HCT116 (cell line): ENCODE measurements at places on chromosomes 7 and 10.

DNA sequence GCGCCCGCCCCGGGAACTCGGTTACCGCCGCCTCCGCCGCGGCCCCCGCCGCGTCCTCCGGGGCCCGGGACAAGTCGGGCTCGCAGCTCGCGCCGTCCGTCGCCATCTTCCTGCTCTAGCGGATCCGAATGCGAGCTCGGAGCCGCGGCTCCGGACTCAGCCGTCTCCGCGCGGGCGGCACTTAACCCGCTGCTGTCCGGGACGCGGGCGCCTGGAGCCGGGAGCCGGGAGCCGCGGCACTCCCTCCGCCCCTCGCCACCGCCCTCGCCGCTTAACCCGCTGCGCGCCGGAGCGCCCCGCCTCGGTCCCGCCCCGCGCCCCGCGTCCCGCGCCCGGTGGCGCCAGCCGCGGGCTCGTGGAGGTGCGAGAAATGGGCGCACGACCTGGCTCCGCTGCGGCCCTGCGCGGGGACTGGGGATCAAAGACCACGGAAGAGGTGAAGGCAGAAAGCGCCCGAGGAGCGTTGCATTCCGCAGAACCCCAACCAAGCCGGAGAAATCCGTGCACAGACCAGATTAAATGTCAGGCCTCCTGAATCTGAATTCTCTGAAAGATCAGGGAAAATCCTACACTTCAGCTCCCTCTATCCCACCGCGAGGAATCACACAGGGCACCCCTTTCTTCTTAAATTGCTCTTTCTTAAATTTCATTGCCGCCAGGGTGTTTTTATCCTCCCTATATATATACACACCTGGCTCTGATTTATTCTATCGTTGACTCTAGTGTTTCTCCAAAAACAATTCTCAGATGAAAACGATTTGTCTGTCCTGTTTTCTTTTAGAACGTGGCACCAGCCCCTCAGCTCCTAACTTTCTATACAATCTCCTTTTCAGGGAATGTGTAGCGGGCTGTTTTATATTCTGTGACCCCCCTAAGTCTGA lies at the start of gene CTTNBP2:
Gene CTTNBP2 (minus strand): TSS at position 132 of the 881 bp plus-strand sequence. CDS start 26 bp downstream, at position 106.
- DNase-seq, result peak; percentile 6

DNA sequence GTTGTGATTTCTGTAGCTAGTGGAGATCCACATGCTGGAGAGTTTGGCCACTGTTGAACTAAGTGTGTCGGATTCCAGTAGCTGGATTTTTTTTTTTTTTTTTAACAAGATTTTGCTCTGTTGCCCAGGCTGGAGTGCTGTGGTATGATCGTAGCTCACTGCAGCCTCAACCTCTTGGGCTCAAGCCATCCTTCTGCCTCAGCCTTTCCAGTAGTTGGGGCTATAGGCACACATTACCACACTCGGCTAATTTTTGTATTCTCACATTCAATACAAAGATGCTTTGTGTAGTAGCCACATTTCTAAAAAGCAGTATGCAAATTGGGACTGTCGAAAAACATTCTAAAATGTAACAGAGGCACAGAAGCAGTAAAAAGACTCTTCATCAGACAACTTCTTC lies 63.5 kb downstream of the RABGEF1 start:
- no peak for DNase-seq

GRCh38 chr7:129889133-129889844 lies 63.5 kb downstream of the UBE2H start:
- DNase-seq, result no peak

DNA sequence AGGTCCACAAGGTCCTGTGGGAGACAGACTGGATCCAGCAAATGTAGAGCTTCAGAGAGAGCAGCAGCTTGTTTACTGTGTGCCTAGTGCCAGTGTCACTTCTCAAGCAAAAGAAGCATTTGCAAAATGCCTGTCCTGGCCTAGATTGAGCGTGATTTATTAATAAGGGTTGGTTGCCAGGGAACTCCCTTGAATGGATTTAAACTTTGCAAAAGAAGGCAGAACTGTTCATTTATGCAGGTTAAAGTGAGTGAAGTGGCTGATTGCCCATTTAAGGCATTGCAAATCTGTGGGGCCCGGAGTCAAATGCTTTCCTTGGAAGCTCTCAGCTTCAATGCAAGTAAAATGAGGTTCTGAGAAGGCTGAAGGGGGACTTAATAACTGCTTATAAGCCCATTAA lies 71.3 kb downstream of the CDHR3 start:
- DNase-seq, result no peak

DNA sequence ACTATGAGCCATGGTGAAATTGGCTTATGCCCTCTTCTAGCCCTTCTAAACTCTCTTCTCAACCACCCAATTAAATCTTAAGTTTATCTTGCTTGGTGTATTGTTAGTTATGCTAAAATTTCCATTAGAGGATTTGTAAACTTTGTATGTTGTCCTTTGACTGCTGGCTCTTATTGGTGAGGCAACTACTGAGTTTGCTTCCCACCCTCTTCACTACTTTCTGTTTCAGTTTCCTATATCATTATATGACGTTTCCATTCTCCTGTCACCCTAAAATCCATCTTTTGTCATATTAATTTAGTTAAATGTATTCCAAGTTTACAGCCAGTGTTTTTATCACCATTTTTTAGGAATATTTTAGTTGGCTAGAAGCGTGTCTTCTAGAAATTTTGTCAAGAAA lies 80.9 kb upstream of the VWC2 start:
- DNase-seq, result no peak

GRCh38 chr10:30722956-30723620 lies 93.5 kb upstream of the LYZL2 start:
- DNase-seq, result no peak

GRCh38 chr10:5595994-5596471 lies 70.4 kb downstream of the ASB13 start:
- peak; percentile 21 for DNase-seq

- DNase-seq, result no peak
These were observed 264.2 kb upstream of the SLC26A5 start for GRCh38 chr7:103710247-103710646.

DNA sequence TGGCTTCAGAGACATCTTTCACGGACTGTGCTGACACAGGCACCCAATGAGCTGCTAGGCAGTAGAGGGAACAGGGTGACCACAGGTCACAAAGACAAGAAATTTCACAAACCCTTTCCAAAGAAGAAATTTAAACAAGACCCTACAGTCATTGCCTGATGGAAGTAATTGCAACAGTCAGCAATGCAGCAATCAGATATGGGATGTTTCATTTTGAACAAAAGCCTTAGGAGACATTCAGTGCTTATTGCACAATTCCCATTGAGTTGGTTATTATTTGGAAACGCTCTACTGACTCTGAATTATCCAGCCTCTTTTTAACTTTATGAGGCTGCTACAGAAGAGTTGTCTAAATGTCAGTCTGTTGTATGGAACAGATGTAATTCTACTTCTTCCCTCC lies 85.5 kb downstream of the ETV1 start:
- no peak for DNase-seq

- no peak for DNase-seq
These were observed 9.7 kb downstream of the PRLHR start for GRCh38 chr10:118585794-118586193.

GRCh38 chr10:436013-436697 lies 253.3 kb downstream of the DIP2C start:
- DNase-seq, result peak; percentile 78

DNA sequence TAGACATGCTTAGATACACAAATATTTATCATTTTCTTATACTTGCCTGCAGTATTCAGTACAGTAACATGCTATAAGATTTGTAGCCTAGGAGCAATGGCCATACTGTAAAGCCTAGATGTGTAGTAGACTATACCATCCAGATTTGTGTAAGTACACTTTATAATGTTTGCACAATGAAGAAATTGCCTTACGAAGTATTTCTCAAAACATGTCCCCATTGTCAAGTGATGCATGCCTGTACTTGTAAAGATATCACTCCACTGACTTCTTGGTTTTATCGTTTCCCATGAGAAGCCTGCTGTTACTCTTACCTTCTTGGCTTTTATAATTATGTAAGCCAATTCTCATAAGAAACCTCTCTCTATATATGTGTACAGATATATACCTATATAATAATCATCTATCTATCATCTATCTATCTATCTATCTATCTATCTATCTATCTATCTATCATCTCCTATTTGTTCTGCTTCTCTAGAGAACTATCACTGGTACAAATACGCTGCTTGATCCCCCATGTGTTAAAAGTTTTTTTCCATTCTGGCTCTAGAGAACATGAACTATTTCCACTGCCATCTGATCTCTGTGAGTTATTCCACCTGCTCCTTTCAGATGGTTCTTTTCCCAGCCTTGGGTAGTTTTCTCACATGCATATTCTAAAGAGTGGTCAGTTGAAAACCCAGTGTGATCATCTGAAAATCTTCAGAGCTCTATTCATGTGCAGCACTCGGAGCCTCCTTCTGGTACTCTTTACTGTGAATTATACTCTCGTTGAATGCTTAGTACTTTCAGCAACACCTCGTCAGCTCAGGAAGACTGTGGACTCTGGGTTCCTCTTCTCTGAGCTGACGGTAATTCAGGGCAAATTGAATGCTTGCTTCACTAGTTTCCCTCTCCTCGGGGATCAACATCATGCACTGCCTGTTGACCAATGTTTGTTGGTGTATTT lies 14.5 kb upstream of the VCL start:
- DNase-seq, result no peak

- no peak for DNase-seq
These were observed 44.9 kb upstream of the MYL10 start for GRCh38 chr7:101673951-101674350.

GRCh38 chr10:1540144-1540543 lies 197.2 kb downstream of the ADARB2 start:
- DNase-seq, result no peak

DNA sequence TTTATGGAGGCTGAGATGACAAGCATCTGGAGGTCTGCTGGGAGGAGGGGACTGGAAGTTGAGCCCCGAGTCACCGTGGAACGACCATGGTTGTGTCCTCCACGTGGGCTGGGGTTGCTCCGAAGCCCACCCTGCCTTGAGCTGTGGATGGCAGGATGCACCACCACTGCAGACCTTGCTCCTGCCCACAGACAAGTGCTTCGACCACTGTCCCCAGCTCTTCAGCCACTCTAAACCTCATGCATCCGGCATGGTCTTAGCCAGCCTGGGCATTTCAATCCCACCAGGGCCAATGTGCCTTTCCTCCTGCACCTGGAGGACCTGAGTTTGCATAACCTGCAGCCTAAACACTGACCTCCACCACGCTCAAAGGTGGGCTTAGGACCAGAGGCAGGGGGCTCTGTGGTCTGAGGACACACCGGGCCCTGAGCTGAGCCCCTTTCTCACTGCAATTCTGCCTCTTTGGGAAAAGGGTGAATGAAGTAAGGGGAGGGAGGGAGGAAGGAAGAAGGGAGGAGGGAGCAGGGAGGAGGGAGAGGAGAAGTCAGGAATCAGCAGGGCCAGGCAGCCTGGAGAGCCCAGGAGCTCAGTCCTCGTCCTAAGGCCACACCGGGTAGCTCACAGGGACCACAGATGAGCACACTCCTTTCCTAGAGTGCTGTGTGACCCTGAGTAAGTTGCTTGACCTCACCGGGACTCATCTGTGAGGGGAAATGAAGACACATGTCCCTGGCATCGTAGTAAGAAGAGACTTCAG lies 44.8 kb upstream of the DNAAF5 start:
- DNase-seq, result no peak

- no peak for DNase-seq
These were observed 146.1 kb upstream of the FRMD4A start for GRCh38 chr10:14476641-14477407.

DNA sequence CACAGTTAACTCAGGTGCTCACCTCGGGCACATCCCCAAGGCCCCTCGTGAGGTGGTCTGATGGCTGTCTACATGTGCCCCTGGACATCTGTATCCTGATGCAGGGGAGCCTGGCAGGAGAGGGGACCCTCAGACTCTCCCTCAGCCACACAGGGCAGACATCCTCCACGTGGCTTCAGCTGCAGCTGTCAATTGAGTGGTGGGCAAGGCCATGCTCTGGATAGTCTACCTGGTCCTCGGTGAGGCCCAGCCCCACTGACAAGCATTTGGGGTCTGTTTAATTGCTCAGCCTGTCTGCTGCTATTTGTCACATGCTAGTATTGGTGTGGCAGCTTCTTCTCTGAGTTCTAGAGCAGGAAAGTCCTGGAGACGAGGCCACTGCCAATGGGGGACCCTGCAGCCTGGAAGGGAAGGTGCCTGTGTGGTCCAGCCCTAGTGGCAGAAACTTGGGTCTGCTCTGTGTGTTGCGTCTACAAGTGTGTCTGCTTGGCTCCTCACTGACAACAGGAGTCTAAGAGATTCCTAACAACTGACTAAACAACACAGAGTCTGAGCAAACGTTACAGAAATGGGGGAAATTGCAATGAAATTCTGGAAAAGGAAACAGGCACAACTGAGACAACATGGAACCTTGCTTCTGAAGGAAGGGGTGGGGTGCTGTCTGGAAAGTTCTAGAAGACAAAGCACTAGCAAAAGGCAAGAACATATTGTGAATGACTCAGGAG lies 59.3 kb upstream of the IGFBP3 start:
- no peak for DNase-seq

- no peak for DNase-seq
These were observed 128.2 kb downstream of the ADAM22 start for GRCh38 chr7:88062238-88062637.

GRCh38 chr7:95736635-95737034 lies 35.7 kb upstream of the DYNC1I1 start:
- DNase-seq, result no peak

- DNase-seq, result peak; percentile 45
These were observed 42.9 kb downstream of the CD36 start for GRCh38 chr7:80681272-80681885.

DNA sequence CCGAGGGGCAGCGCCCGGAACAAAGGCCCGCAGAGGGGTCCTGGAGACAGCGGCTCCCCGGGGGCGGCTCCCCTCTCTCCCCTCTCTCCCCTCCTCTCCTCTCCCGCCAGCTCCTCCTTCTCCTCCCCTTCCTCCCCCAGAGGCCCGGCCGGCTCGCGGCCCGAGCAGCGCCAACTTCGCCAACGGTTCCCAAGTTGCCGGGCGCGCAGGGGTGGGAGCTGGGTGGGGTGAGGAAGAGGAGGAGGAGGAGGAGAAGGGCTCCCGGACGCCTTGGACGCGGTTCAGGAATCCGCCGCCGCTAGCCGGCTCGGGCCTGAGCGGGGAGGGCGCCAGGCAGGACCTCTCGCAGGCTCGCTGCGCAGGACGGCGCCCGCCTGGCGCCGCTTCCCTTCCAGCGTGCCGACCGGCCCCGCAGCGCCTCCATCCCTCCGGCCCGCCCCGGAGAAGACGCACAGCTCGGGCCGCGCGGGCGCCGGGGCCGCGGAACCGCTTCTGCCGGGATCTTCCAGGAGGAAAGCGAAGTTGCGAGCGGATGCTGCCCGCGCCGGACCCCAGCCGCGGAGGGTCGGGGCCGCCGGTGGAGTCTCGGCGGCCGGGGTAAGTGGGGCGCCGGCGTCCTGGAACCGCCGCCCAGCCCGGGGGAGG lies at the start of gene CHST3:
Gene CHST3 (plus strand): TSS at position 298 of the 645 bp plus-strand sequence. CDS start 41,448 bp downstream, outside the sequence.
- no peak for DNase-seq

- no peak for DNase-seq
These were observed 29.4 kb upstream of the MBL2 start for GRCh38 chr10:52801947-52802346.

- DNase-seq, result no peak
These were observed 168.7 kb upstream of the ITGB1 start for GRCh38 chr10:33126742-33127141.
